A549 treated with DMSO at 1 μM for 4 hours (cell line): ENCODE measurements at places on chromosomes 7 and 10. TPM values are rescaled to one million over a fixed set of nuclear protein-coding genes. Genes with fewer than 3 reads are reported as not detected.

Gene CCL24
- 0.25 to 0.32 TPM in 2 of 5 replicates, not detected in the others for total RNA-seq

Gene UTF1
- total RNA-seq = 0.07 TPM in 1 of 5 replicates, not detected in the others

Gene UCMA
- not detected in 5 replicates for total RNA-seq

Gene JCAD
- total RNA-seq = 8.8 to 9.8 TPM (median 9.1 TPM) in 5 replicates

Gene TCTN3
- total RNA-seq = 39.8 to 49.4 TPM (median 47.0 TPM) in 5 replicates

Gene TMEM26
- total RNA-seq = 0.06 to 0.43 TPM (median 0.20 TPM) in 5 replicates

Gene LIPJ
- total RNA-seq = not detected in 5 replicates

Gene CPVL
- 0.16 to 0.45 TPM (median 0.25 TPM) in 4 of 5 replicates, not detected in the other for total RNA-seq

Gene NEUROD6
- not detected in 5 replicates for total RNA-seq

Gene HILPDA
- 18.0 to 22.9 TPM (median 22.3 TPM) in 5 replicates for total RNA-seq

Gene SPDYE1
- not detected in 5 replicates for total RNA-seq

Gene SVOPL
- total RNA-seq = not detected in 5 replicates

Gene STAG3
- total RNA-seq = 0.08 to 0.27 TPM (median 0.14 TPM) in 4 of 5 replicates, not detected in the other

Gene CRHR2
- total RNA-seq = not detected in 5 replicates

Gene CCDC172
- not detected in 5 replicates for total RNA-seq

Gene ST8SIA6
- total RNA-seq = 0.09 to 0.19 TPM (median 0.13 TPM) in 5 replicates

Gene PAOX
- 1.8 to 2.4 TPM (median 2.0 TPM) in 5 replicates for total RNA-seq

Gene LRRC61
- total RNA-seq = 0.05 to 0.21 TPM (median 0.10 TPM) in 4 of 5 replicates, not detected in the other

Gene MALRD1
- total RNA-seq = not detected in 5 replicates

Gene ASIC3
- 7.5 to 13.1 TPM (median 10.6 TPM) in 5 replicates for total RNA-seq

Gene STEAP1B
- total RNA-seq = 0.15 to 0.49 TPM (median 0.30 TPM) in 4 of 5 replicates, not detected in the other

Gene ATAD1
- 43.7 to 57.0 TPM (median 51.6 TPM) in 5 replicates for total RNA-seq

Gene FOXP2
- total RNA-seq = not detected in 5 replicates

Gene TEX47
- not detected in 5 replicates for total RNA-seq

Gene ODAD2
- total RNA-seq = not detected in 5 replicates

Gene ANKIB1
- 16.7 to 25.3 TPM (median 22.1 TPM) in 5 replicates for total RNA-seq

Gene SPDYE2B
- total RNA-seq = 0.05 TPM in 1 of 5 replicates, not detected in the others

Gene CARD11
- total RNA-seq = 1.1 to 2.1 TPM (median 1.3 TPM) in 5 replicates

Gene CRYGN
- total RNA-seq = not detected in 5 replicates

Gene SGCE
- total RNA-seq = 47.4 to 58.1 TPM (median 55.9 TPM) in 5 replicates

Gene STEAP4
- total RNA-seq = 0.01 TPM in 2 of 5 replicates, not detected in the others

Gene FAM180A
- 0.05 to 0.31 TPM (median 0.08 TPM) in 3 of 5 replicates, not detected in the others for total RNA-seq

Gene LGI1
- not detected in 5 replicates for total RNA-seq

Gene FGFR2
- total RNA-seq = 0.36 to 0.52 TPM (median 0.45 TPM) in 5 replicates

Gene AMPH
- total RNA-seq = 0.05 to 0.09 TPM (median 0.05 TPM) in 4 of 5 replicates, not detected in the other

Gene FAM25G
- total RNA-seq = 0.65 to 1.8 TPM in 2 of 5 replicates, not detected in the others

Gene HYAL4
- 0.07 TPM in 1 of 5 replicates, not detected in the others for total RNA-seq

Gene HPS1
- total RNA-seq = 28.2 to 35.6 TPM (median 34.6 TPM) in 5 replicates

Gene POP7
- 73.4 to 102 TPM (median 92.0 TPM) in 5 replicates for total RNA-seq

Gene DPYSL4
- 16.6 to 19.3 TPM (median 17.7 TPM) in 5 replicates for total RNA-seq

Gene DNAJC2
- total RNA-seq = 41.5 to 50.6 TPM (median 46.6 TPM) in 5 replicates

Gene CWF19L1
- 21.7 to 25.1 TPM (median 24.5 TPM) in 5 replicates for total RNA-seq

Gene VWC2
- not detected in 5 replicates for total RNA-seq

Gene SFRP4
- 3.5 to 4.6 TPM (median 3.9 TPM) in 5 replicates for total RNA-seq

Gene SPDYE11
- total RNA-seq = not detected in 5 replicates

Gene NKX2-3
- total RNA-seq = 0.06 TPM in 1 of 5 replicates, not detected in the others

Gene PLXDC2
- total RNA-seq = 0.06 TPM in 2 of 5 replicates, not detected in the others

Gene LRMDA
- 3.0 to 4.2 TPM (median 3.9 TPM) in 5 replicates for total RNA-seq

Gene IFIT3
- total RNA-seq = 4.9 to 8.4 TPM (median 6.5 TPM) in 5 replicates

Gene TFR2
- 2.3 to 3.1 TPM (median 2.6 TPM) in 5 replicates for total RNA-seq

Gene PKD2L1
- total RNA-seq = 0.06 to 0.16 TPM (median 0.08 TPM) in 5 replicates

Gene GIMAP6
- total RNA-seq = not detected in 5 replicates

Gene SEC31B
- 1.8 to 2.9 TPM (median 2.4 TPM) in 5 replicates for total RNA-seq

Gene ZCWPW1
- 1.2 to 1.8 TPM (median 1.5 TPM) in 5 replicates for total RNA-seq
